Body of pancreas (tissue), 4 donors: ENCODE measurements at places on chromosomes 1 and 21. TPM values are rescaled to one million over a fixed set of nuclear protein-coding genes. Genes with fewer than 3 reads are reported as not detected.

- DNase-seq, result peak; percentile 6
- H3K4me1 ChIP-seq, result no peaks in the 10 kb centered on the region
- H3K36me3 ChIP-seq, result no peaks in the 10 kb centered on the region
- no peak overlapping the region for H3K27ac ChIP-seq
- no peaks in the 10 kb centered on the region for H3K27me3 ChIP-seq
Measured at GRCh38 chr1:187051618-187052232, 223.0 kb downstream of the PLA2G4A start.

DNA sequence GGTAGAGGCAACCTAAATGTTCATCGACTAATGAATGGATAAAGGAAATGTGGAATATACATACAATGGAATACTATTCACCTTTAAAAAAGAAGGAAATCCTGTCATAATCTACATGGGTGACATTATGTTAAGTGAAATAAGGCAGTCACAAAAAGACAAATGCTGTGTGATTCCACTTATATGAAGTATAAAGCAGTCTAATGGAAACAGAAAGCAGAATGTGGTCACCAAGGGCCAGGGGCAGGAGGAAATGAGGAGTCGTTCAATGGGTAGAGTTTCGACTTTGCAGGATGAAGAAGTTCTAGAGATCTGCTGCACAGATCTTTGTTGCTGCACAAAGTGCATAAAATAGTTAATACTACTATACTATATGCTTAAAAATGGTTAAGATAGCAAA is 7.8 kb downstream of the DIPK1A start:
- no peak for DNase-seq
- no peak overlapping the region for H3K27ac ChIP-seq
- no peak overlapping the region for H3K4me3 ChIP-seq
- no peaks in the 10 kb centered on the region for H3K27me3 ChIP-seq
- no peaks in the 10 kb centered on the region for H3K4me1 ChIP-seq

- DNase-seq, result peak; percentile 10
- no peak overlapping the region for H3K27ac ChIP-seq
- no peaks in the 10 kb centered on the region for H3K36me3 ChIP-seq
Measured at GRCh38 chr1:55146781-55147180, 68.4 kb downstream of the USP24 start.

- H3K4me3 ChIP-seq, result no peak overlapping the region
- no peak for DNase-seq
- H3K27ac ChIP-seq, result no peak overlapping the region
- H3K4me1 ChIP-seq, result no peaks in the 10 kb centered on the region
Measured at GRCh38 chr1:82555501-82555900, 754.8 kb downstream of the ADGRL2 start.

GRCh38 chr1:212235857-212236256 is 49.4 kb upstream of the PPP2R5A start:
- no peaks in the 10 kb centered on the region for H3K27me3 ChIP-seq
- peaks cover 56% of the 10 kb centered on the region for H3K4me1 ChIP-seq
- H3K27ac ChIP-seq, result no peak overlapping the region
- DNase-seq, result no peak
- no peak overlapping the region for H3K4me3 ChIP-seq
- H3K36me3 ChIP-seq, result no peaks in the 10 kb centered on the region

DNA sequence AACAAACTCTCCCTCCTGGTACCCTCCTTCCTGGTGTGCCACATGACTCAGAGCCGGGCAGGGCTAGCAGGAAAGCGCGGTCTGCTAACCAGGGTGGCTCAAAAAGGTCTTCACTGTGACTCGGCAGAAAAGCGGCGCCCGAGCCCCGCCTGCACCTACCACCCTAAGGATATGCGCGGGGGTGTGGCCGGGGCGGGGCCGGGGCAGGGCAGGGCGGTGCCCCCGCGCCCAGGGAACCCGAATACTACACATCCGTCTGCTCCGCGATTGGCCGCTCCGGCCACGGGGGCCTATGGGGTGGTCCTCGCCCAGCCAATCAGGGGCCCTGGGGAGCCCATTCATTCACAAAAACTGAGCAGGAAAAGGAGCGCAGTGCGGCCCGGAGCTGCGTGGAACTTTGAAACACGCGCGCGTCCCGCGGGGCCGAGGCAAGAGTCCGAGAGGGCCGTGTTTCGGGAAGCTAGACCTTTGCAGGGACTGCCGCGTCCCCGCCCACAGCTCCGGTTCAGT is 1.7 kb downstream of the LRP8 start:
- H3K36me3 ChIP-seq, result no peaks in the 10 kb centered on the region
- H3K27ac ChIP-seq, result peak overlapping the region; percentile 81
- peak; percentile 82 for DNase-seq
- H3K27me3 ChIP-seq, result no peaks in the 10 kb centered on the region
- peaks cover 26% of the 10 kb centered on the region for H3K4me1 ChIP-seq
- H3K4me3 ChIP-seq, result peak overlapping the region; percentile 74

GRCh38 chr1:37267111-37267835 is 207.1 kb upstream of the ZC3H12A start:
- H3K27ac ChIP-seq, result no peak overlapping the region
- H3K27me3 ChIP-seq, result no peaks in the 10 kb centered on the region
- H3K4me1 ChIP-seq, result no peaks in the 10 kb centered on the region
- DNase-seq, result no peak
- no peaks in the 10 kb centered on the region for H3K36me3 ChIP-seq
- no peak overlapping the region for H3K4me3 ChIP-seq

DNA sequence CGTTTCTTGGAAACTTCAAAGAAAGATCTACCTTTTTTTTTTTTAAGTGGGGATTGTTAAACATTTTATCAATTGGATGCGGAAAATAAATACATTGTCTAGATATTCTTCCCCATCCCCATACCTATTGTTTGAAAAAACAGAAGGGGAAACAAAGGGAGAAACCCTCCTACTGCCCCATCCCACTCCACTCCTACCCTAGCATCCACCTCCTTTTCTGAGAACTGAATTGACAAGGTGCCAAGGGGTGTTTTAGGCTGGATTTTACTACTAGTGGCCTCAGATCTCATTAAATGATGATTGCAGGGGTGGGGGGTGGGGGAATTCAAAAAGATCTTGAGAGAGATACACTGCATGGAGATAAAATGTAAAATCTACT is 2.6 kb downstream of the EDARADD start:
- H3K4me1 ChIP-seq, result peaks cover 14% of the 10 kb centered on the region
- no peak overlapping the region for H3K4me3 ChIP-seq

GRCh38 chr21:31366825-31367224 is 22.8 kb upstream of the TIAM1 start:
- H3K27me3 ChIP-seq, result no peaks in the 10 kb centered on the region
- no peak for DNase-seq
- H3K4me1 ChIP-seq, result no peaks in the 10 kb centered on the region
- H3K4me3 ChIP-seq, result no peak overlapping the region

GRCh38 chr1:85596947-85597346 is 16.4 kb downstream of the CCN1 start:
- H3K36me3 ChIP-seq, result no peaks in the 10 kb centered on the region
- H3K4me3 ChIP-seq, result no peak overlapping the region
- H3K4me1 ChIP-seq, result no peaks in the 10 kb centered on the region
- no peaks in the 10 kb centered on the region for H3K27me3 ChIP-seq

GRCh38 chr1:184953600-184954219 is 20.6 kb downstream of the NIBAN1 start:
- H3K27me3 ChIP-seq, result no peaks in the 10 kb centered on the region
- H3K27ac ChIP-seq, result peak overlapping the region; percentile 37
- H3K4me1 ChIP-seq, result peaks cover 40% of the 10 kb centered on the region
- DNase-seq, result no peak
- no peaks in the 10 kb centered on the region for H3K36me3 ChIP-seq

GRCh38 chr21:34320011-34320410 is 43.8 kb upstream of the KCNE2 start:
- H3K4me3 ChIP-seq, result no peak overlapping the region
- H3K27ac ChIP-seq, result no peak overlapping the region
- no peak for DNase-seq
- no peaks in the 10 kb centered on the region for H3K36me3 ChIP-seq

Gene CRNN
- total RNA-seq, result not detected

Gene ZNF593OS
- total RNA-seq, result not detected

Gene CR1L
- not detected for total RNA-seq

Gene LDLRAD1
- total RNA-seq, result not detected

Gene S100A7A
- total RNA-seq, result not detected

Gene SLAMF9
- not detected for total RNA-seq

Gene MPZ
- total RNA-seq, result 6.6 TPM

Gene DDX59
- 9.6 TPM for total RNA-seq

Gene ANKRD45
- total RNA-seq, result not detected
